HAP-1 (cell line): ENCODE measurements at places on chromosomes 3 and 15.

GRCh38 chr3:63611382-63611781, 41.1 kb upstream of the SNTN start:
- DNase-seq: no peak

DNA sequence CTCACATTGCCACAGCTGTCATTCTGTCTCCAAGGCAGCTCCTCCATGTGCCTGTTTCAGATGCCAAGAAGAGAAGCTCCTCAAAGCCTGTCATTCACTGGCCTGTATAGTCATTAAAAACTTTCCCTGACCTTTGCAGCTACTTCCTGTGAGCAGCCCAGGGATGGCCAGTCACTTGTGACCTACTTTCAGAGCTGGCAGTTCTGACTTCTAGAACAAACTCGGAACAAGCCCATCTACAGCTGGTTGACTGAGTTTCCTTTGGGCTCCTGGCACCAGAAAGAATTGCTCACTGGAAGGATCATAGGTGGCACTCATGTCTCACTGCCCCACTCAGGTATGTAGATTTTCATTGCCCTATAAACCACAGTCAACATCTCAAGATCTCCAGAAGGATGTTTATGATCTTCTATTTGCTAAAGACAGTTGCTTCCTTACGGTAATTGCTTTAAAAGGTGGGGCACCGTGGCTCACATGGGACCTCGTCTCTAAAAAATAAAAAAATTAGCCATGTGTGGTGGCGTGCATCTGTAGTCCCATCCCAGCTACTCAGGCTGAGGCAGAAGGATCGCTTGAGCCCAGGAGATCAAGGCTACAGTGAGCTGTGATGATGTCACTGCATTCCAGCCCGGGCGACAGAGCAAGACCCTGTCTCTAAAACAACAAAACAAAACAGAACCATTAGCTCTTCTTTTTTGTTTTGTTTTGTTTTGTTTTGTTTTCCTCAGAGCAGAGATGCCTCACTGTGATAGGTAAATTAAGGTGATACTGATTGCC, 11.2 kb upstream of the ATP13A3 start:
- DNase-seq: no peak

DNA sequence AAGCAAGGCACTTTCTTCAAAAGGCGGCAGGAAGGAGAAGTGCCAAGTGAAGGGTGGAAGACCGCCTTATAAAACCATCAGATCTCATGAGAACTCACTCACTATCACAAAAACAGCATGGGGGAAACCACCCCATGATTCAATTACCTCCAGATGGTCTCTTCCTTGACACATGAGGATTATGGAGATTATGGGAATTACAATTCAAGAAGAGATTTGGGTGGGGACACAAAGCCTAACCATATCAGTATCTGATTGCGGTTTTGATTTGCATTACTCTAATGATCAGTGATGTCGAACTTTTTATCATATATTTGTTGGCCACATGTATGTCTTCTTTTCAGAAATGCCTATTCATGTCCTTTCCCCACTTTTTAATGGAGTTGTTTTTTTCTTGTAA, 549.3 kb upstream of the IL12A start:
- DNase-seq: no peak

- DNase-seq: no peak
Observed at GRCh38 chr15:67784856-67785430, 40.4 kb upstream of the SKOR1 start.

DNA sequence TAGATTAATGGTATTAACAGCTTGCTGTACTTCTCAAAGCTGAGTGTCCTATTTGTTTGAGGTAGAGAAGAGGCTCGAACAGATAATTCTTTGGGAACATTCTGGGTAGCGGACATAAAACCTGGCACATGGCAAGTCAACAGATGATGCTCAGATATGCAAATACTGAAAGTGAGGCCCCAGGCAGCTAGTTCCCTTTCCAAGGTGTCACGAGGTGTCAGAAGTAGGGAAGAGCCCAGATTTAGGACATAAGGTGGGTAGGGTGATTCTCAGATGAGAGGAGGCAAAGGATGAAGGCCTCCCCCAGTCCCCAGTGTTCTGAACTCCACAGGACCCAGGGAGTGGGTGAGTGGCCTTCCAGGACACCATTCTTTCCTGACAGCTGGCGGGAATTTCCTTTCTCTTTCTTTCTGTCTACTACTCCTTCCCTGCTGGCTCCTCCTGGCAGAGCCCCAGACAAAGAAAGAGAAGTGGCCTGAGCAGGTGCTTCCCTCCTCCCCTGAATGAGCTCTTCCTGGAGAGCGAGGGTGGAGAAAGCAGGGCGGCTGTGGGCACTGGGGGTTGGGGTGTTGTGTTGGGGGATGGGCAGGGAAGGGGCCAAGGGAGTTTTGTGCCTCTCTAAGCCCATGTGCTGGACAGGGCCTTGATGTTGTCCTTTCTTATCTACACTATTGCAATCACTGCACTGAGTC, 87.5 kb downstream of the CORO2B start:
- no peak for DNase-seq

- peak; percentile 70 for DNase-seq
Observed at GRCh38 chr3:140443073-140443472, 234.8 kb upstream of the TRIM42 start.

- no peak for DNase-seq
Observed at GRCh38 chr3:124650798-124651197, 79.5 kb upstream of the UMPS start.

DNA sequence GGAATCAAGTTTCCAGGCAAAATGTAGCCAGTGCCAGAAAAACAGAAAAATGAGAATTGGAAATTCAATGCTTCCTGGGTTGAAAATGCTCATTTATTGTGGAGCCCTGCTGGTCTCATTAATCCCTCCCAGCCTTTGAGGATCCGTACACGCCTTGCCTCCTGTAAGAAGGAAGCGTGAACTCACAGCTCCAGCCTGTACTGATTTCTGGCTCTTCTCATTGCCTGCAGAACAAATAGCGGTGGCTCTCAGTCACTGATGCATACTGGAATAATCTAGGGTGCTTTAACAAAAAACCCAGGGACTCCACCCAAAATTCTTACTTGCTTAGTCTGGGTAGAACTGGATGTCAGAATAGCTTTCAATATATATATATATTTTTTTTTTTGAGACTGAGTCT, 29.3 kb upstream of the SLC24A5 start:
- no peak for DNase-seq

GRCh38 chr15:63374686-63375520, 6.7 kb downstream of the CA12 start:
- DNase-seq: peak; percentile 56

DNA sequence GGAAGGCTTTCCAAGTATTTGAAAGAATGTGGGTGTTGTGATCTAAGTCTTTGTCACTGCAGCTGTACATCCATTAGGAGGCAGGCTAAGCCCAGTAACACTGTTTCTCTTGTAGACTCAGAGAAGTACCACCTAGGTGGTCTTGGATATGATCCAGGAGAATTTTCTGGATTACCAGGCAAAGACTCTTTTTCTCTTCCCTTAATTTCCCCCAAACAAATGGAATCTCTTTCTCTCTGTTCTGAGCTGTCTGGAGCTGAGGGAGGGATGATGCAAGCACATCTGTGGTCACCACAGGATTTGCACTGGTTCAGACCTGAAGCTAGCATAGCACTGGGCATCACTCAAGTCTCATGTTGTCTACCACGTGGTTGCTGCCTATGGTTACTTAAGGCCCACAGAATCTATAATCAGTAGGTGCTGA, 227.6 kb downstream of the NECTIN3 start:
- no peak for DNase-seq

DNA sequence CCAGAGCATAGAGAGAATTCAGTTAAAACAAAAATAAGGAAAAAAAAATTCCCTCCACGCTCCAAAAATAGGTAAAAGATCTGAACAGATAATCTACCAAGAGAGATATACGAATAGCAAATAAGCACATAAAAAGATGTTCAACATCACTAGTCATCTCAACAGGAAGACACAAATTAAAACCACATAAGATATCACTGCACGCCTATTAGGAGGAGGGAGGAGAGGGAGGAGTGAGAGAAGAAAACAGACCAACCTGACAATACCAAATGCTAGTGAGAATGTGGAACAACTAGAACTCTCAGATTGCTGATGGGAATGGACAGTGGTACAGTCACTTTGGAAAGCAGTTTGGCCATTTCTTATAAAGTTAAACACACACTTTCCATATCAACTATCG, 212.5 kb downstream of the FMN1 start:
- no peak for DNase-seq

GRCh38 chr3:8775602-8776001, 6.2 kb upstream of the OXTR start:
- DNase-seq: no peak

- no peak for DNase-seq
Observed at GRCh38 chr3:152874896-152875749, 40.2 kb downstream of the P2RY1 start.

DNA sequence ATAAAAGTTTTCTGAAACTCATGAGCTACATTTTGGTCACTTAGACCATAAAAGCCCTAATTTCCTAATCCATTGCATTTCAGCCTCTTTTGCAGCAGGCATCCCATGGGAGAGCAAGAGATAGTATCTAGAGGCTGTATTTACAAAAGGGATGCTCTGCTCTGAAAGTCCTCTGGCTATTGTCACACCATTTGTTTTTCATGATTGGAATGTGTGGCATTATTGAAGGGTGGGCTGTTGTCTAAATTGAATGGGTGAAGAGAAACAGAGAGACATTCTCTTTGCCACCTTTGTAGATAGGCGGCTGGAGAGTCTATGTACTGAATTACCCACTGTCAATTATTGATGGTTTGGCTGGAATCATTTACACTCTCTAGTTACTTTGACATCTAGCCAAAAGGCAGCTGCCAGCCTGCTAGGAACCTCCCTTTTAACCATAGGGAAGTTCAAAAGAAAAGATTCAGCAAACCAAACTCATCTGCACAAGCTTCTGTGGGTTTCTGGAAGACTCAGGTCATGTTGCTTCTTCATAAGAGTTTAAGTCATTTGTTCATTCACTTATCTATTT, 89.8 kb upstream of the RARB start:
- no peak for DNase-seq

DNA sequence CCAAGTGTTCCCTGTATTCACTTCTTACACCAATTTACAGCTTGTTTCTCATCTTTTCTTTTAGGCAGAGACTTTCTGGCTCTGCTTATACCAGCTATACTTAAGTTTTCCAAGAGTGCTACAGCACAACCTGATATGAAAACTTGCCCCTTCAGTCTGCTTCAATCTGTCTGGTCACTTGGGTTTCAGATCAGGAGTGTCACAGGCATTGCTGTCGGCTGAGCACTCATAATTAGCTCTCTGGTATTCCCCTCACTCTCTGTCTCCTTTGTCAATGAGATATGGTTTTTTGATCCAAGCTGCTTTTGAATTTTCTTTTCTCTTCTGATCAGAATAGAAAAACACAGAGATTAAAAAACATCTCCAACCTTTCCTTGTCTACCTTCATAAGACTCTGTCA, 194.9 kb upstream of the UMPS start:
- no peak for DNase-seq

DNA sequence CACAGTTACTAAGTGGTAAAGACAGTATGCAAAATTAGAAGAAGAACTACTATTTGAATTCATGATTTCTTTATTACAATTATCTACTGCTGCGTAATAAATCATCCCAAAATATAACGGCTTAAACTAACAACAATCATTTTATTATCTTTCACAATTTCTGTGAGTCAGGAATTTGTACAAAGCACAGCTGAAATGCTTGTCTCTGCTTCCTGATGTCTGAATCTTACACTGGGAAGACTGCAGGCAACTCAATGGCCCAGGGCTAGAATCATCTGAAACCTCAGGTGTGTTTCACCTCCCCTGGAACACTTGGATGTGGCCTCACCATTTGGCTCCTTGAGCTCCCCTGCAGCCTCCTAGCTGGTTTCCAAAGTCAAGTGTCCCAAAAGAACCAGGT, 145.1 kb downstream of the MAGI1 start:
- no peak for DNase-seq
